Activated gamma-delta T cell treated with anti-CD3 and anti-CD28 coated beads, Interleukin-2, amount 50 U/mL, for 16 hours (primary cell): ENCODE measurements at places on chromosomes 7 and 10.
A peak's percentile ranks its signal among the peaks of the same experiment; 100 is the strongest.

DNA sequence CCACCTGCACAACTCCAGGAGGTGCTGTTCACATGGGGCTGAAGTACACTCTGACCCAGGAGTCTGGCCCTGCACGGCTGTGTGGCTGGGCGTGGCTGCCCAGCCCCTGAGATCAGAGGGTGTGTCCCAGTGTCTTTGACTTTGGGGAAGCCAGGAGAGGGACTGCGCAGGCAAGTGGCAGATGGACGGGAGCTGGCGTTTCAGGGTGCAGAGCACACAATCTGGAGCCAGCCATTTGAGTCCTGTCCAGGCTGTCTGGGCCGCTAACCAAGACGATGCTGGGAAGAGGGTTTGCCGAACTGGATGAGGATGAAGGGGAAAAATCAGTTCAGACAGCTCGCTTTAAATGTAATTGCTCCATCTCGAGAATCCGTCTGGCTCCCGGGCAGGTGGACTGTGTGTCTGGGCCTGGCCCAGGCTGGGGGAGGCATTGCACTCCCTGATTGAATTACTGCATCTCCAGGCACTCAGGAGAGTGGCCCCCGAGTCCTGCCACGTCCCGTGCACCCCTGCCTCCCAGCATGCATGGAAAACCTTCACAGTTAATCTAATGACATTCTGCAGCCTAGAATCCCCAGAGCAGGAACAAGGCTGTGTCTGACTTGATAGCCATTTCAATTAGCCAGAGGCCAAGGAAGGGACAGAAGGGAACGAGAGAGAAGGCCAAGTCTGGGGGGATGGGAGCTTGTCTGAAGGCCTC, 120.8 kb upstream of the NANOS1 start:
- no peak for DNase-seq

DNA sequence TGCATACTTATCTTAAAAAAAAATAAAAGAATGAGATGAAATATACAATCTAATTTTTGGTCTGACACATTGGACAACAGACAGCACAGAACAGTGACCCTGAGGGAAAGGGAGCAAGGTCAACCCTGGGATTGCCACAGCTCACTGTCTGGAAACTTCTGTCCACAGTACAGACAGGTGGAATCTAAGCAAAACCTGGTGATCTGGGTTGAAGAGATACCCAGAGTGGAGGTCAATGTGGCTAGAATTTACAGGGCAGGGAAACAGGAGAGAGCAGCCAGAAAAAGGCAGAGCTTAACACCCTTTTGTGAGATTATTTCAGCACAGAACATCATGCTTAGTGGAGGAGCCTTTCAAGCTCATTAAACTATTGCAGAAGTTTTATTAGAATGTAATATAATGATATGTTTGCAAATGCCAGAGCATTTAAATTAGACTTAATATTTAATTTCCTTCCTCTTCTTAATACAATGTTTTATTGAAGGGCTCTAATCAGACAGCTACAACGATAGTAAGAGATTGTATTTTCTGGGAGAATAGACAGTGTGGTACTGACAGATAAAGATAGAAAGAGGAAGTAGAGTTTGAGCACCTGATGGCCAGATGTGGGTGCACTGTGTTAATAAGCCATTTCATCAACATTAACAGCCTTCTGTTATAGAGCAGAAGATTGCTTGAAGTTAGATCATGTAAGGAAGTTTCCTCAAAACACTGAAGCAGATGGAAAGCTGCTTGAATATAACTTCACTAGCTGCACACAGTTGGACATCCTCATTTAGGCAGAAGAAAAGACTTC, 309.4 kb downstream of the HGF start:
- DNase-seq, result no peak

DNA sequence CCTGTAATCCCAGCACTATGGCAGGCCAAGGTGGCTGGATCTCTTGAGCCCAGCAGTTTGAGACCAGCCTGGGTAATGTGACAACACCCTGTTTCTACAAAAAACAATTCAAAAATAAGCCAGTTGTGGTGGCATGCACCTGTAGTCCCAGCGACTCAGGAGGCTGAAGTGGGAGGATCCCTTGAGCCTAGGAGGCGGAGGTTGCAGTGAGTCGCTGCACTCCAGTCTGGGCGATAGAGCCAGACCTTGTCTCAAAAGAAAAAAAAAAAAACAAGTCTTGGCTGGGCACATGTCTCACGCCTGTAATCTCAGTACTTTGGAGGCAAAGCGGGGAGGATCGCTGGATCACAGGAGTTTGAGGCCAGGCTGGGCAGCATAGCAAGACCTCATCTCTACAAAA, 74.6 kb upstream of the PDSS1 start:
- no peak for DNase-seq

GRCh38 chr10:118851062-118852035, 96.6 kb upstream of the CACUL1 start:
- no peak for DNase-seq

- DNase-seq, result no peak
Measured at GRCh38 chr10:87559392-87559791, 54.7 kb downstream of the MINPP1 start.

DNA sequence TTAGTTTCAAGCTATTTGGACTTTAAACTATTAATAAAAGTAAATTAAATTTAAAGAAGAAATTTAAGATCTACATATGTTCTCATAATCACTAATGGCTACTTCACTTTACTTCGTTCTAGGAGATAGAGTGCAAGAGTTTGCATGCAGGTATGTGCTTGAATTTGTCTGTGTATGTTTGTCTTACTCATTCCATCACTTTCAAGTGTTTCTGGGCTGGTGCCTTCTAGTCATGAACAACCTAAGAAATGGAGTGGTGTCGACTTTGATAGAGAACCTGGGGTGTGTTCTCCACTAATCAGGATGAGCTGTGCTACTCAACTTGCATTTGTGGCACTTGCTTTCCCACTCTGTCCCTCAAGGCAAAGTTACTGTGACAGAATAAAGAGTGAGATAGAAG, 169.9 kb downstream of the KCND2 start:
- no peak for DNase-seq

DNA sequence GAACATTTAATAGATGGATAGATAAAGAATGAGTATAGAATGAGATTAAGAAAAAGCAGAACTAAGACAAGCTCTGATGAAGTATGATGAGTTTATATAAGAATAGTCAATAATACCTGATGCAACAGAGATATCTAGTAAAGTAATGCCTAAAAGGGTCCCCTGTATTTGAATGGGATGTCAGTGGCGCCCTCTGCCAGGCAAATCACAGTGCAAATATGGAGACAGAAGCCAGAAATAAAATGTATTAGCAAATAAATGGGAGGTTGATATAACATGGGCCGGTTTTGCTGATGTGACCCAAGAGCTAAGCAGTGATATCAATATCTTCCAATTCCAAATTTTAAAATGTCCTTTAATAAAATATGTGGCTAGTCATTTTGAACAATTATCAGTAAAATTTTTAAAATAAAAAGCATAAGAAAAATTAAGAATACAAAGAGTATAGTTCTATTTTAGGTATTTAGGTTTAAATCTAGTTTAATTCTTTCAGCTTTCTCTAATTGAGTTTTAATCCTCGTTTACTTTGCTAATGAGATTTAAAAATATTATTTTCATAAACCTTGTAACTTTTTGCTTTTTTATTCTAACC, 62.6 kb downstream of the ADK start:
- DNase-seq, result no peak

- DNase-seq, result no peak
Measured at GRCh38 chr10:10657139-10657760, 360.4 kb upstream of the CELF2 start.

GRCh38 chr7:114657279-114657678, 242.7 kb downstream of the FOXP2 start:
- DNase-seq, result no peak

- no peak for DNase-seq
Measured at GRCh38 chr7:44603193-44603592, 3.2 kb upstream of the OGDH start.

DNA sequence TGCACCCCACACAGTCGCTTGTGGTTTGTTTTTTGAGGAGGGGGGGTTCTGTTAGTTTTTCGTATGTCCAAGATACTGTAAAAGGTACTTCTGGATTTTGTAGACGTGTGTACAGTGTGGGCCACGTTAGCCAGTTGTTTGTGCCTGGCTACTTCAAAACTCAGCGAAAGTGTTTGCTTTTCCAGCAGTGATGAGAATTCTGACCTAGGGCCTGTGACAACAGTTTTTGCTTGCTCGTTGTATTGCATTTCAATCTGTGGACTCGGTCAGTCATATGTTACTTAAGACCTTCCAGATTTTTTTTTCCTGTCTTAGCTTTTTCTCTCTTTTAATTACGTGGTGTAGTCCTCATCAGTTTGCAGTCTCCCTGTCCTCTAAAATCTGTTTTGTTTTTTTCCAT, 338.9 kb upstream of the GALNT17 start:
- no peak for DNase-seq

DNA sequence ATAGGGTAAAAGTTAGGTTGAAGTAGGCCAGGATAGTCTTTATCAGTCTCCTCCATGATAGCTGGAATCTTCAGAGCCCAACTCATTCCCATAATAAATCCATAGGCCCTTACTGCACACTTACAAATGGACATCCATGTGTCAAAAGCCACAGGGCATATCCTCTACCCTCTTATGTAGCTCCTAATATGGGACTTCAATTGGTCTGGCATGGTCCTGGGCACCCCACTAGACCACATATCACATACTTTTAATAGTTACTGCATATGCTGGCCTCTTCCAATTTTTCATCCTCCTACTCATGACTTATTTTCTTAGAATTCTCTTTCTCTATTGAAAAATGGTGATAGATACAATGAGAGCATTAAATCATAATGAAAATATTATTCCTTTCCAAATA, 169.3 kb downstream of the MAGI2 start:
- no peak for DNase-seq

DNA sequence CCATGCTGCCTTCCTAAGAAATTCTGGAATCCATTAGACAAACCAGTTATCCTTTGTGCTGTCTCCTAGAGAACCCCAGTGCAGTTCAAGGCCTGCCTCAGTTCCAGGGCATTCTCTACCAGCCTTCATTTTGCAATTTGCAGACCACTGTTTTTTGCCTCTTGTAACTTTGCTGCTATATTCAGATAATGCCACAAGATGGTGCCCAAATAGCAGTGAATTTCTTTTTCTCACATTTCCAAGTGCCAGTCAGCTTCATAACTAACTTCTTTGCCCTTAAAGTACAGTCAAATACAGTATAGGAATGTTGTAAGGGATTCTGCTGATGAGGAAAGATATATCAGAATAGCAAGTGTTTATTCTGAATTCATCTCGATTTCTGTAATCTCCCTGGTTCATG, 25.2 kb downstream of the LOXL4 start:
- DNase-seq, result no peak

GRCh38 chr10:31318382-31318853, 598 bp upstream of the ZEB1 start:
- DNase-seq, result peak; percentile 33

- no peak for DNase-seq
Measured at GRCh38 chr10:69004821-69005220, 16.2 kb downstream of the KIFBP start.

DNA sequence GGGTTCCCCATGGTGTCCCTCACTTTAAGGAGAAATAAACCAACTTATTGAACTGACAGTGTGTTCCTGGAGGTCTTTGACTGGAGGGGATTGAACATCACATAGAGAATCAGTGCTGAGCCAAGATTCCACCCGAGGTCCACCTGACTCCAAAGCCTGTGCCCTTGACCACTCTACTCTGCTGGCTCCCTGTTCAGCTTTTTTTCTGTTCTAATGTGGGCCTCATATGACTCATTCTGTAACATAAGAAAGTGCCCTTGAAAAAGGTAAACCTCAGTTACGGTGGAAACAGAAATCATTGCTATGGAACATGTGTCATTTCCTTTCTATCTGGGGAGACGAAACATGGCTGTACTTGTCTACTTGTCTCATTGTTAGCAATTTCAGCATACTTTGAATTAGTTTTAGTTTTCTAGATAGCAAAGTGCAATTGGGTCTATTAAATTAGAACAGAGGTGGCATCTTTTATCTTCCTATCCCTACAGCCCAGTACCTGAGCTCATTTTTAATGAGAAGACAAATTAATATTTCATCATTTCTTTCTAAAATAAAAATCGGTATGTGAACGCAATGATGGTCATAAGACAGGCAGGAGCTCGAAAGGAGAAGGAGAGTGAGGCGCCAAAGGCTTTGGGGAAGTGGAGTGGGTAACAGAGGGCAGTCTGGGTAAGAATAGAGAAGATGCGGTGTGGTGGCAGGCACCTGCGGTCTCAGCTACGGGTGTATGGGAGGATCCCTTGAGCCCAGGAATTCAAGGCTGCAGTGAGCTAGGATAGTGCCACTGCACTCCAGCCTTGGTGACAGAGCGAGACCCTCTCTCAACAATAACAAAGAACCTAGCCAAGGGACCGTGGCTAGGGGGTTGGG, 1.5 kb downstream of the GSDME start:
- DNase-seq, result no peak

- DNase-seq, result no peak
Measured at GRCh38 chr10:92692080-92692671, 2.4 kb downstream of the HHEX start.

DNA sequence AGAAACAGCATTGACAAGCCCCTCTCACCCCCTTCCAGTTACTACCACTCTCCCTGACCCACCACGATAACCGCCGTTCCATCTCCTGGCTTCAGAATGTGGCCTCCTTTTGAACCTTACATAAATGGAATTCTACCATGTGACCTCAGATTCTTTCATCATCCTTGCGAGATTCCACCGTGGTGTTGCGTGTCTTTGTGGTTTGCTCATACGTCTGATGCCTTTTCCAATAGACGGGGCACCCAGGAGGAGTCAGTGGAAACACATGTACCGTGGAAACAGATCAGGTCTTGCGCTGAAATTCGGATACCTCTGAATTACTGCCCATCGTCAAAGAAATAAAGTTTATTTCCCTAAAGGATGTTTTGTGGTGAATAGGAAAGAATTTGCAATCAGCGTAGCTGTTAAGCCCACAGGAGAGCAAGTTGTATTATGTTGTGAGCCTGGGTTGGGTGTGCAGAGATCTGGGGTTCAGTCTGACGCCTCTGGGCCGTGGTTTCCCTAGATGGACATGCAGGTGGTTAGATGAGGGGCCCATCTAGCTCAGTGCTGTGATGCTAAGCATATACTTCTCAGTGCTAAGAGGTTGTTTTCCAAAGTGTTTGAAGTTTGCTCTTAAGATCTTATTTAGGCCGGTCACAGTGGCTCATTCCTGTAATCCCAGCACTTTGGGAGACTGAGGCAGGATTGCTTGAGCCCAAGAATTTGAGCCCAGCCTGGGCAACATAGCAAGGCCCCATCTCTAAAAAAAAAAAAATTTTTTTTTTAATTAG, 29.1 kb downstream of the GTF2IRD1 start:
- no peak for DNase-seq

DNA sequence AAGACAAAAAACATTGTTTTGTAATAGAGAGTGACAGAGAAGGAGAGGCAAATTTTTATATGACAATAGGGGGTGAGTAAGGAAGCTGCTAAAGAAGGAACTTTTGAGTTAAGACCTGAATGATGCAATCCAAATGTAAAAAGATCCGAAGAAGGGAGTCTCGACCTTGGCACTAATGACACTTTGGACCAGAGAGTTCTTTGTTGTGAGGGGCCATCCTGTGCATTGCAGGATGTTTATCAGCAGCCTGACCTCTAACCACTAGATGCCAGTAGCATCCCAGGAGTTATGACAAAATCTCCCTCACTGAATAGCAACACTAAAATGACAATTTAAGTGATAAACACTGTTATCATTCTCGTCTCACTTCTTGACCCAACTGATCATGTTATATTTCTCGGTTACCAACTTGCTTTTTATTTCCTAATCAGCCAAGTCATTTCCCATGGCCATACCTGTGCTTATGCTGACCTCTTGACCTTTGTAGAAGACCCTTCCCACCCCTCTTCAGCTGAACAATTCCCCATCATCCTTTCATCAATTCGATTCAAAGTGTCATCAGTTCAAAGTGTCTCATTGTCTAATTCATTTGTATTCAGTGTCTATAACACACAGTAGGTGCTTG, 30.0 kb downstream of the DGKI start:
- DNase-seq, result no peak

- DNase-seq, result no peak
Measured at GRCh38 chr7:105963038-105963667, at the start of gene CDHR3. TSS of gene CDHR3 (plus strand) at chr7:105963264. CDS start at chr7:105963319, 55 bp downstream.
